CD4-positive, alpha-beta T cell treated with Interleukin-6 at 100 ng/mL for 8 hours (primary cell): ENCODE measurements at places on chromosomes 3 and 15.

- DNase-seq: no peak
Observed at GRCh38 chr3:79247725-79248043, 520.1 kb downstream of the ROBO1 start.

DNA sequence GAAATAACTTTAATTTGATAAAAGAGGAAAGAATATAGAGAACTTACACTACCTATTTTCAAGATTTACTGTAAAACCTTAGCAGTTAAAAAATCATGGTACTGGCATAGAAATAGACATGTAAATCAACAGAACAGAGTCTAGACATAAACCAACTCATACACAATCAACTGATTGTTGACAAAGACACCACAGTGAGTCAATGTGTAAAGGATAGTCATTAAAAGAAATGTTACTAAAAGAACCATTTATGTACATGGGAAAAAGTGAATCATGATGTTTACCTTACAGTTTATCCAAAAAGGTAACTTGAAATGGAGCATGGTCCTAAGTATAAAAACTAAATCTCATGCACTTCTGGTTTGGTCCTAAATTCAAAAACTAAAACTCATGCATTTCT lies 847.4 kb downstream of the IGSF11 start:
- DNase-seq: no peak

GRCh38 chr3:185502987-185503386 lies 4.2 kb upstream of the TMEM41A start:
- no peak for DNase-seq

- no peak for DNase-seq
Observed at GRCh38 chr15:66859688-66860253, 157.7 kb downstream of the SMAD6 start.

GRCh38 chr15:39275066-39275465 lies 305.8 kb upstream of the THBS1 start:
- DNase-seq: no peak

GRCh38 chr3:177463863-177464262 lies 266.6 kb upstream of the TBL1XR1 start:
- DNase-seq: no peak

DNA sequence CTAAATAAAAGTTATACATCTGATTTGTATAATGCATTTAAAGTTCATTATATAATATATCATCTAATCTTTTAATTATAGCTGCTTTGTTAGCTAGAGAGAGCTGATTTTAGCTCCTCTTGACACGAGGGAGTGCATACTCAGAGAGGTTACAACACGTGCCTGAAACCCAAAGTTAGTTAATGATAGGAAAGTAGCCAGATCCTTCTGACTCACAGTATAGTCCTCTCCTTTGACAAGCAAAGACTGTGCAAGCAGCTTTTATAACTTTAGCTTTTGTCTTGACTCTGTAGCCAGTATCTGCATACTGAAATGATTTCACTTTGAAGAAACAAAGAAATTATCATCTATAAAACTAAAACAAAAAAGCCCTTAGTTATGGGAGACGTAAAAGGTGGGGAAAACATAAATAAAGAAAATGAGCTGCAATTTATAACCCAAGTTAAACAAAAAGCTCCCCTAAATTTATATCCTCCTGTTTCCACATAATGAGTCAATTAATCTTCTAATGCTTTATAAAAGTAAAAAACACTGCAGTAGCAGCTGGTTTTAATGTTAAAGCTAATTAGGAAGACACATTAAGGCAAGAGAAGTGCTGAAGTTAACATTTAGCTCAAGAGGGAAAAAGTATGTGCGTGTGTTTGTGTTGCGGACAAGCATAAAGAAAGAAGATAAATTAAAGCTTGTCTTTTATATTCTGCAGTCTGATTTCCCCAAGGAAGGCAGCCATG lies 13.1 kb downstream of the GABRR3 start:
- DNase-seq: no peak

DNA sequence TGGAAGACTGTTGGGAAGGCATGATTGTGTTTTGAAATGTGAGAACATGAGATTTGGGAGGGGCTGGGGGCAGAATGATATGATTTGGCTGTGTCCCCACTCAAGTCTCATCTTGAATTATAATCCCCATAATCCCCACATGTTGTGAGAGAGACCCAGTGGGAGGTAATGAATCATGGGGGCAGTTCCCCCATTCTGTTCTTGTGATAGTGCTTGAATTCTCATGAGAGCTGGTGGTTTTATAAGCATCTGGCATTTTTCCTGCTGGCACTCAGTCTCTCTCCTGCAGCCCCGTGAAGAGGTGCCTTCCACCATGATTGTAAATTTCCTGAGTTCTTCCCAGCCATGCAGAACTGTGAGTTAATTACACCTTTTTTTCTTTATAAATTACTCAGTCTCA lies 430.5 kb downstream of the OTOL1 start:
- DNase-seq: no peak

DNA sequence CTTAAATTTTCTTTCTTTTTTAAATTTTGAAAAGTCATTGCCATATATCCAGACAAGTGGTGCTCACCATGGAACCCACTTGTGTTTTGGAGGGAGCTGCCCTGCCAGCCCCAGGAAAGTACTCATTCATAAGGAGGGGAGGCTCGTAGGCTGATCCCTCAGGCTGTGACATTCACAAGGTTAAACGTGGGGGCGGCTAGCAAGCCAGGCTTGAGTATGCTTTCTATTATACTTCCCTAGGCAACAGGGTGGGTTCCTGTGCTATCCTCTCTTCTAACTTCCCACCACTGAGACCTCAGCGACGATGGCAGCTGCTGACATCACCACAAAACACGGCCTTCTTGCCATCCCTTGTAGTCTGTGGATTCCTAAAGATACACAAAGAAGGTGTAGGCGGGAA lies 160.5 kb upstream of the C2CD4B start:
- no peak for DNase-seq

DNA sequence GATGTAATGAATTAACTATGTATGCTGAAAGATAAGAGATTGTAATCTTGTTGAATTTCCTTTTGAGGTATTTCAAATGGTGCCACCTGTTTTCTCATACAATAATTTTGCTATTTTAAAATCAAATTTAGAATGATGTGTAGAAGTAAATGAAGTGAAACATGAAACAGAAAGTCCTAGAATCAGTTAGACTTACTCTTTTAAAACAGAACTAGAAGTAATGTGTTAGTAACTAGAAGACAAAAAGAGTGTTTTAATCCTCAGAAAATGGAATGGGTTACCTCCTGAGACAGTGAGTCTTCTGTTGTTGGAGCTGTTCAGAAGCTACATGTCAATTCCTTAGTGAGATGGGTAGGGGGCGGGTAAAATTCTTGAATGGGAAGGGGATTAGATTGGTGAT lies 8.1 kb upstream of the MAP2K5 start:
- DNase-seq: no peak

DNA sequence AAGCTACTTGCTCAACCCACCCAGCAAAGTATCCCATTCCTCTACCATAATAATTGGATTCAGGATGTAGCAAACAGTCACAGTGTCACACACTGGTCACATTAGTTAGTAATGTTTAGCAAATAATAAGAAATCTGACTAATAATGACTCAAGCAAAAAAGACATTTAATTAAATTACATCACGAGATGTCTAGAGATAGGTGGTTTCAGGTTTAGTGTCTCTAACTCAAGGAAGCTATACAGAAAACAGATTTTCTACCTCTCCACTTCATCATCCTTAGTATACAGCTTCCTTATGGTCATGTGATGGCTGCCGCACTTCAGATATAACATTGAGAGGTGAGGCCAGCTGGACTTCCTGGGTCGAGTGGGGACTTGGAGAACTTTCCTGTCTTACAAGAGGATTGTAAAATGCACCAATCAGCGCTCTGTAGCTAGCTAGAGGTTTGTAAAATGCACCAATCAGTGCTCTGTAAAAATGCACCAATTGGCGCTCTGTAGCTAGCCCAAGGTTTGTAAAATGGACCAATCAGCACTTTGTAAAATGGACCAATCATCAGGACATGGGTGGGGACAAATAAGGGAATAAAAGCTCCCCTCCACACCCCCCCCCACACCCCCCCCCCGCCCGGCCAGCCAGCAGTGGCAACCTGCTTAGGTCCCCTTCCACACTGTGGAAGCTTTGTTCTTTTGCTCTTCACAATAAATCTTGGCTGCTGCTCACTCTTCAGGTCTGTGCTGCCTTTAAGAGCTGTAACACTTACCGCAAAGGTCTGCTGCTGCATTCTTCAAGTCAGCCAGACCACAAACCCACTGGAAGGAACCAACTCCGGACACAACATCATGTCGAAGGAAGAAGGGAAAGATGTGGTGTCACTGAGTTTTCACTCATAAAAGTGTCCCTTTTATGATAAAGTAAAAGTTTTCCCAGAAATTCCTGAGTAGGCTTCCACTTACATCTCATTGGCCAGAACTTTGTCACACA lies 24.9 kb upstream of the ARPIN start:
- DNase-seq: no peak

GRCh38 chr3:135920275-135920674 lies 45.3 kb upstream of the PPP2R3A start:
- DNase-seq: no peak

GRCh38 chr3:98596541-98597500 lies 3.4 kb upstream of the CPOX start:
- DNase-seq: peak; percentile 37

DNA sequence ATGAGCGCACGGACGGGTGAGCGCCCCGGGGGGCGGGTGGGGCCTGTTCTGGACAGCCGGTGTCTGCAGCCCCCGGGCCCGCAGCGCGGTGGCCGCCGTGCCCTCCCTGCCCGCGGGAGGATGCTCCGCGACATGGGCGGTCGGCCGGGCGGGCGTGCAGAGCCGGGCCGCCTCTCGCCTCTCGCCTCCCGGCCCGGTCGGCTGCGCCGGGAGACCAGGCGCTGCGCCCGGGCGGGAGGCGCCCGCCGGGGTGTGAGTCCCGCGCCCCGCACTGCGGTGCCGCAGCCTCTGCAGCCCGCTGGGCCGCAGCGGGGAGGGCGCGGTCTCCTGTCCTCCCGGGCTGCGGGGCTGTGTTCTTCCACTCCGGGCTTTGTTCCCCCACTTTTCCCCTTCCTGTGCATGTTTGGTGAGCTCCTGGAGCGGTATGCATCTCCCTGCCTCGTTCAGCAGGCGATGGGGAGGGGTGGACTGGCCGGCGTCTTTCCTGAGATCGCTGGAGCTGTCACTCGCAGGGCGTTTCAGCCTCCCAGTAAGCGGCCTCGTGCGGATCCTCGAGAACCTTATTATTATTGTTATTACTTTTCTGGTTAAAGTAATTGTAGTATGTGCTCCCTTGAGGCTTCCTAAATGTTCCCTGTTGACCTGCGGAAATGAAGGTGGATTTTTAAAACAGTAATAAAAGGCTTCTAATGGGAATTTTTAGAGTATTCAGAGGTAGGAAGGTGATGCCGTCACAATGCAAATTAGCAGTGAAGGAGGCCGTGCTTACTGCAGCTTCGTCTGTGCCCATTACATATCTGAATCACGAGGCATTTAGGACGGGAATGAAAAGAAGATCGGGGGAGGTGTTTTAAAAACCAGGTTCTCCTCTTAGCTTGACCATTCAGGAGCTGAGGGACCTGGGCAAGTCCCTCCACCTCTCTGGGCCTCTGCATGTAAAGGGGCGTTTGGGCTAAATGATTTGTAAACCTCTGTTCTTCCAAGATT lies 593 bp downstream of the TMOD2 start:
- no peak for DNase-seq

DNA sequence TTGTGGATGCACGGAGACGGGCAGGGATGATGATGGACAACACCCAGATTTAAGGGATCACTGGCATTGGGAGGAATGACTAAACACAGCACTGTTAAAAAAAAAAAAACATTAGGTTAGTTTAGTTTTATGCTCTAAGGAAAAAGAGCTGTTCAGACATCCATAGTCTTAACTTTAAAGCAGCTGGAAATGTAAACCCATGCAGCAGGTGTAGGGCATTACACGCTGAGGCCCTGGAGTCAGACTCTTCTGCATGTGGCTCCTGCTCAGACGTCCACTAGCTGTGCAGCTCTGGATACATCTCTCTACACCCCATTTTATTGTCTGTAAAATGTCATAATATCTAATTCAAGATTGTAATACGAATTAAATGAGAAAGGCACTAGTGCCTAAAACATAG lies 191.8 kb upstream of the RASGRP1 start:
- DNase-seq: no peak

DNA sequence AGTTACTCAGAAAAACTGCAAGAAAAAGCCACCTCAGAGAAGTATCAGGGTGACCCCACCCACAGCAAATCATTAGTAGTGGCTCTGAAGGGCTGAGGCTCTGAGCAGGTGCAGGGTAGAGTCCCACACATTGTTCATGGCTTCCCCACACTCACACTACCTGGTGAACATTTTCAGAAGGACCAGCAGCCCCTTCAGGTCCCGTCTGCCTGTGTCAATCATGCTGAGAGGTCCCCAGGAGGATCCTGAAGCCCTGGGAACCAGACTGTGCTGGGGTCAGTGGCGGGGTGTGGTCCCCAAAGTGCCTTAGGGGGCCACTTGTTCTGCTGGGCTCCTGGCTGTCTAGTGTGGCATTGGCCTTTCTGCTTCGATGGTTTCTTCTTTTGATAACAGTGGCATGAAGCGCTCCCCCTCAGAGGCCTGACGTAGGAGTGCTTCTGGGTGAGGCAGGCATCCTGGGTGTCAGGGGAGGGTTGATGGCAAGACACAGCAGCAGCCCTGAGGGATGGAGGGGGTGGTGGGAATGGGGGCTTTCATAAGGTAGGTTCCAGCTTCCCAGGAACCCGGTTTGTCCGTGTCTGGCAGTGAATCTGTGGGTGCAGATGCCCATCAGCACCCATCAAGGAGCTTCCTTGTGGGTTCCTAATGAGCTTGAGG lies 19.0 kb upstream of the FANCD2 start:
- no peak for DNase-seq

DNA sequence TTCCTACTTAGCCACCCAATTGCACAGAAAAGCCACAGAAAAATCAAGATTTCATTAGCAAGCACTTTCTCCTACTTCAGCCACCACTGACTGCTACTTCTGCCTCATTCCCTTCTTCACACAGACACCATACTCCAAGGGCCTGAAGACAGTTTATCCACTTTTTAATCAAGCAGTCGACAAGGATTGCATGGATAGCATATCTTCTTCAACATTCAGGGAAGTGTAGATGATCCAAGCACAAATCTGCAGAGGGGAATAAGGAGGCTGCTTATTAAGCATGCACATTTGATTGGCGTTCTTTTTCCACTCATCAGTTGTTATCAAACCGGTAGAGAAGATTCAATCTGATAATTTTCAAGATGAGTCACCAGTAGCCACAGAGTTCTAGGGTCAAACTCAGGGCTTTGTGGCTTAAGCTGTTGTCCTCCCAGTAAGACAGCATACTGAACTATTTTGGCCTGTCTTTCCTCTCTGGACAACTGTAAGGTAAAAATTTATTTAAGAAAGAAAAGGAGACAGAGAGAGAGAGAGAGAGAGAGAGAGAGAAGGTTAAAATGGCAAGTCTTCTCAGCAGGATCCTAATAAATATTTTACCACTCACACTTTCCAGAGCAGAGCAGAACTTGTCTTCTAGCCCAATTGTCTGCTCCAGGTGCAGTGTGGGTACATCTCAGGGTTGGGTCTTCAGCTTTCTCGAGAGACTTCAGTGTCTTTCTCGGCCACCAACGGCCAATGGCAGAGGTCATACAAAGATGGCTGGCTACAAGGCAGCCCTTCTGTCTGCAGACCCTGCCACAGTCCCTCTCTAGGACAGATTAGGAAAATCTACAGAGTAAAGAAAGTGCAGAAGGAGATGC lies 80.6 kb upstream of the BHLHE40 start:
- DNase-seq: no peak

GRCh38 chr3:188901671-188902287 lies 270.0 kb upstream of the TPRG1 start:
- DNase-seq: no peak

- no peak for DNase-seq
Observed at GRCh38 chr3:53744351-53744750, 101.9 kb downstream of the CHDH start.
